ENCODE measurements at places on chromosomes 4 and X.

GRCh38 chrX:47200385-47201150 lies 6.9 kb downstream of the UBA1 start:
- DNase-seq, result no peak

DNA sequence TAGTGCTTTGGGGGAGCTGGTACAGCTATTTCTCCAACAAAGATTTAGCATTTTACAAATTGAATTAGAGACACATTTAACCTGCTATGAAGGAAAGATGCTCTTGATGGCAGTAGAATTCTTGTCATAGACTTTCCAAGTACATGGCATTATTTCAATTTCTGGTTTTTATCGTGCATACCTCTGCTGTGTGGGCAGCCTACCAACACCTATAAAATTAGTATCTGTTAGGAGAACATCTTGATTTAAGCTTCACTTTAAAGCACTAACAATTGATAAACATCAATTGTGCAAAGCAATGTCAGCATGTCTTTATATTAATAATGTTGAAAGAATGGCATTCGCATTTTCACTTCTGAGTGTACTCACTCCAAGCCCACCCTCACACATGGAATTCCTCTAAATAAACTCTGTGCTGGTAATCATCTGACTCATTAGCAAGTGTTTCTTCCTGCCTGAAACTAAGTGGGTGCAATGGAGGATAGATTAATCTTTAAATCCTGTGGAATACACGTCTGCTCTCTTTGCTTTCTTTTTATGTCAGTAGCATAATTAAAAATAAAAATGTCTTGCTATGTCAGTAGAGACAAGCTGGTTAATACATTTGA lies 279.8 kb upstream of the MAGEB18 start:
- no peak for DNase-seq

DNA sequence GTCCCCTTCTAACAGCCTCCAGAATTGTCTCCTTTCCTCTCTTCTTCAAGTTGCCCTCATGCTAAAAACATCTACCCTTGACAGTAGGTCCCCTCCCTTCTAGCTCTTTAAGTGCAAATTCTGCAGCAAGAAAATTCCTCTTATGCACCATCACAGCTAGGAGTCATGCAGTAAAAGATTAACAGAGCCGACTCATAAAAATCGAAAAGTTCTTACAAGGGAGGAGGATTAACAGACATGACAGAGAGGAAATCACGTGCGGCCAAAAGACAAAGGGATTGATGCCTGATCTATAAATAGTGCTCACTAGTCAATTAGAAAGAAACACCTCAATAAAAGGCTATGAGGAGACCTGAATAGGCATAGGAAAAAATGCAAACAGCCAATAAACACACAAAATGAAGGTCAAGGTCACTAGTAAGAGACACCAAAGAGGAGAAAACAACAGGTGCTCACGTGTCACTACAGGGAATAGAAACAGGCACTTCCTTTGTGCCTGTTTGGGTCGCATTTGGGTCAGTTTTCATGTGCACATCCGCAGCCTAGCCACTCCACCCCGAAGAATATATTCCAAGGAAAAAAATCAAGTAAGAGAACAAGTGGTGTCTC lies 3.4 kb downstream of the RNF212 start:
- DNase-seq, result no peak

- no peak for DNase-seq
Observed at GRCh38 chr4:116925900-116926457, 159.4 kb downstream of the TRAM1L1 start.

- DNase-seq, result no peak
Observed at GRCh38 chr4:37594099-37594498, 92.1 kb downstream of the RELL1 start.

DNA sequence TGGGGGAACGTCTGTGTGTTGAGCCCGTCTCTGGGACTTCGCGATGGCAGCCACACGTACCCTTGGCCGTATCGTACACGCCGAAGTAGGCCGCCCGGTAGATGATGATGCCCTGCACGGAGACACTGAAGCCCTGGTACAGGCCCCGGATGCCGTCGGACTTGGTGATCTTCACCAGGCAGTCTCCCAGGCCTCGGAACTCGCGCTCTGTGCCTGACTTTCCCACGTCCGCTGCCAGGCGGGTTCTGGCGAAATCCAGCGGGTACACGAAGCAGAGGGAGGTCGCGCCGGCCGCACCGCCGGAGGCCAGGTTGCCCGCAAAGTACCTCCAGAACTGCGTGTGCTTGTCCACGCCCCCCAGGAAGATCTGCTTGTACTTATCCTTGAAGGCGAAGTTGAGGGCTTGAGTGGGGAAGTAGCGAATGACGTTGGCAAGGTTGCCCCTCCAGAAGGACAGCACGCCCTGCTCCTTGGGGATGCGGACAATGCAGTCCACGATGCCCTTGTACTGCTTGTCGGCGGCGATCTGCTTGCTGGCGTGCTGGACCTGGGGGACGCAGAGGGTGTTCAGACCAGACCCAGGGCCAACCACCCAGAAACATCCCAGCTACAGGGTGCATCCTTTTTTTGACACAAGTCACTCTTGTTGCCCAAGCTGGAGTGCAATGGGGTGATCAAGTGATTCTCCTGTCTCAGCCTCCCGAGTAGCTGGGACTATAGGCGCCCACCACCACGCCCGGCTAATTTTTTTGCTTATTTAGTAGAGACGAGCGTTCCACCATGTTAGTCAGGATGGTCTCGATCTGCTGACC lies 2.5 kb downstream of the SLC25A6 start:
- DNase-seq, result no peak

GRCh38 chr4:113979148-113979904 lies at the start of gene ARSJ:
TSS of gene ARSJ (minus strand) at chr4:113979647. CDS start at chr4:113978834, 813 bp downstream.
- DNase-seq, result no peak

DNA sequence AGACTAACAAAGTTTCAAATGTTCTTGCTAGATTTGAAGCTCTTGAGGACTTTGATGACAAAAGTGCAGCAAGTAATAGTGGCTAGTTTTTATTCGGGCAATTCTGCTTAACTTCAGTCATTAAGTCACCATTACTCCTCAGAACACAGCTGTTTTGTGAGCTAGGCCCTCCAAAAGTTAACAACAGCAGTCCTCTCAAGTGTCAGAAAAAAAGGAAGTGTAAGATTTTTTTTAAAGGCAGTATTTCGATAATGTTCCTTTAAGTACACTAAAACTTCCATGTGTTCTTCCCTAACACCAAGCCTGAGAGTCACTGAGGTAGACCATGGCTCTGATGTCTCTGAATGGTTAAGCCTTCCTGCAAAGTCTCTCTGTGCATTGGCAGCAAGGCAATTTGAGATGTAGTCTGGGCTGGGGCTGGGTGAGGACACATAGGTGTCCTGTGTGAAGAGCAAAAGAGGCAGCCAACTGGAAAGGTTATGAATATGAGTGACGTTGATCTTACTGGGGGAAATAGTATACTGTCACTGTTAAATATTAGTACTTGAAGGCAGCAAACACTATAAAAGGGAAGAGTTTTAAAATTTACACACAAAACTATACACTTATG lies 174.0 kb upstream of the MAP3K15 start:
- DNase-seq, result no peak

- no peak for DNase-seq
Observed at GRCh38 chrX:6666624-6667023, 131.7 kb upstream of the VCX3A start.

All from activated CD8-positive, alpha-beta memory T cell treated with anti-CD3 and anti-CD28 coated beads for 1 hour (primary cell).